ENCODE measurements at places on chromosomes 3 and 15. TPM values are rescaled to one million over a fixed set of nuclear protein-coding genes. Genes with fewer than 3 reads are reported as not detected.

GRCh38 chr3:129106320-129106719, 15.3 kb downstream of the RAB43 start:
- no peak for DNase-seq

The NEIL1 gene
- 0.60 TPM for total RNA-seq

DNA sequence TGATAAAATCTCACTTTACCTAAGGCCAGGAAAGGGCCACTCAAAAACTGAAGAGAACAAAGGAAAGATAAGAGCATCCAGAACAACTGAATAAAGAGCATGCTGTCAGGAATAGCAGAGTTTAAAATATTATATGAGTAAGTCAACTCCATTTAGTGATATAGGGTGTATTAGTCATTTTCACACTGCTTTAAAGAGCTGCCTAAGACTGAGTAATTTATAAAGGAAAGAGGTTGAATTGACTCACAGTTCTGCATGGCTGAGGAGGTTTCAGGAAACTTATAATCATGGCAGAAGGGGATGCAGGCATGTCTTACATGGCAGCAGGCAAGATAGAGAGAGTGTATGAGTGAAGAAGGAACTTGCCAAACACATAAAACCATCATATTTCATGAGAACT, 778.0 kb upstream of the NECTIN3 start:
- DNase-seq: peak; percentile 62

DNA sequence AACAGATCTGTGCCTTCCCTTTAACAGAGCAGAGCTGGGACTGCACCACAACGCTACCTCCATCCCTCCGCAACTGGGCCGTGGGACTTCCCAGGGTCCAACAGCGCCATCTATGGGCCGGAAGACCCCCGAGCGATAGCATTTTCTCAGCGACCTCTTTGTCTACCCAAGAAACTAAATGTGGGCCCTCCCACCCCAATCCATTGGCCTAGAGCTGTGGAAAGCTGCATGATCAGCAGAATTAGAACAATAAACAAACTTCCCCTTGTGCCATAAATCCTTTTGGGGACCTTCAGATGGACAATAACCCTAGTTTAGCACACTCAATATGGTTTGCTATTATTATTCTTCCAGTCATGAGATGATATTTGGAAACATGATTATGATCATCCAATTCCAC, 74.8 kb upstream of the NTRK3 start:
- peak; percentile 46 for DNase-seq

The CCDC66 gene
- 8.1 TPM for total RNA-seq

GRCh38 chr15:101242160-101242998, 9.5 kb downstream of the CHSY1 start:
- DNase-seq: peak; percentile 74

- peak; percentile 44 for DNase-seq
Observed at GRCh38 chr15:87129916-87130315, 1050.2 kb downstream of the AGBL1 start.
